Cortex of kidney (tissue), 1 donor: ENCODE measurements at places on chromosomes 12 and 14.

GRCh38 chr14:99431986-99432385 lies 48.7 kb downstream of the SETD3 start:
- no peak for DNase-seq

DNA sequence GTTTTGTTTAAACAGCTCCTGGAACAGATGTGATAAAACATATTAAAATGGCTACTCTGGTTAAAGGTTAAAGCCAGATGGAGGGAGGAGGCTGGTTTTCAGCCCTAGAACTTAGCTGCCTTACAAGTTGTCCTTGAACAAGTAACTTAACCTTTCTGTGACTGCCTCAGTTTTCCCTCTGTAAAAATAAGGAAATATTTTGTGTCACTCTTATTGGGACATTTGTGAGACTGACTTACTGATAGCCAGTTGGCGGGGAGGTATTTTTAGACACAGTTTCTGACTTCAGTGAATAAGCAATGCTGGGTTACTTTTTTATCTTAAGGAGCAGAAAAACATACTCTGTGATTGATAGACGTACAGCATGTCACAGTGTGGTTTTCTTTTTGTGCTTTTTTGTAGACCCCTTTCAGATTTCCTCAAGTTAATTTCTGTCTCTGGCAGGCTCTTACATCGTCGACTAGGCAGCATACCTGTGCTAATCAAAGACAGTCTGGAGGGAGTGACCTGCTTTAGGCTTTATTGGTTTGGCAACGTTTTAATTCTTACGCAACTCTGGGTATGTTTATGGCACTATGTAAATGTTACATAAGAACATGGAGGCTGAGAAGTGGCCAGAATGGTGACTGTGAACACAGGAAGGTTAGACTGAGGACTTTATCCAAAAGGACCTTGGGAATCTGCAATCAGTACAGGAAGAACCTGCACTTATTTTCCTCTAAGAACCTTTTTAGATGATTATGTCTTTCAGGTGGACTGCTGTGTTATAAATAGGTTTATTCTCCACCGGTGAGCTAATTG lies 3.3 kb downstream of the ACVR1B start:
- DNase-seq: no peak

DNA sequence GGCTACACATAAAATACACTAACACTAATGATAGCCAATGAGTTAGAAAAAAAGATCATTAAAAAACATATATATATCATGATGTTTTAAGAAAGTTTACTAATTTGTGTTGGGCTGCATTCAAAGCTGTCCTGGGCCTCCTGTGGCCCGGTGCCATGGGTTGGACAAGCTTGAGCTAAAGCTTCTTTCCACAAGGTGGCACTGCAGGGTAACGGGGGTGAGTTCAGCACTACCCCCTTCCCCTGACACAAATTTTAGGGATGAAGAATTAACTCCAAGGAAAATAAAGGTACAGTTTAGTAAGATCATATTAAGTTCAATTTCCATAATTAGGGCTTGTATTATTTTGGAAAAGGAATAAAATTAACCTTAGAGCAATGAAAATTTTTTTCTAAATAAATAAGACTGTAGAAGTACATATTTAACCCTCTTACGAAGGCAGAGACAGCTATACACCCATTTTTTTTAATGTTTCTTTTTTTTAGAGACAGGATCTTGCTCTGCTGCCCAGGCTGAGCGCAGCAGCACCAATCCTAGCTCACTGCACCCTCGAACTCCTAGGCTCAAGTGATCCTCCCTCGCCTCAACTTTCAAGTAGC lies 38.9 kb downstream of the PPP1R13B start:
- DNase-seq: no peak

- DNase-seq: no peak
Measured at GRCh38 chr14:101535232-101535631, 26.1 kb upstream of the DIO3 start.

DNA sequence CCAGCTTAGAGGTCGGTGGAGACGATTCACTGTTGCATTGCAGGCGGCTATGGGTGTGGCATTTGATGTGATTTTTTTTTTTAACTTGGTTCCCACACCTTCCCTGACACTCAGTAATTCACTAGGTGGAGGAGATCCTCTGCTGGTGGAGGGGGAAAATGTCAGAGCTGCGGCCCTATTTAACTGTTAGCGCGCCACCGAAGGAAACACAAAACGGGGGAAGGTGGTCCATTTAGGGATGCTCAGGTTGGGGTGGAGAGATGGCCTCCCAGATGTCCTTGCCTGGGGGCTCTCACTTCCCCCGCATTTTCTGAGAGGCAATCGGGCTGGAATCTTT lies 4.3 kb upstream of the HOXC12 start:
- no peak for DNase-seq

DNA sequence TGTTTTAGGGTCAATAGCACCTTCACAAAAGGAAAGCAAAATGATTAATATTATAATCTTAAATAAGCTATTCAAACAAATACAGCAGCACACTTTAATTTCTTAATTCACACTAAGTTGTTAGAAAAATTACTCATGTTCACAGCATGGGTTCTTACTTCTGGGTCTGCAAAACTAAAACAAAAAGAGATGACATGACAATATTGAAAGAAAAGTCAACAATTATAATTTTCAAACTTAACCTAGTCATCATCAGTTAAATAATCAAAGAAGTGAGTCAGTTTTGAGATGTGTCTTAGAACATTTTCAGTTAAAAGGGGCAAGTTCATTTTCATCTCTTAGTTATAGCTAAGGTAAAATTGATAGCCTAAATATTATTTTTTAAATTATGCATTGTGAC lies 47.7 kb upstream of the RMST start:
- DNase-seq: no peak

- no peak for DNase-seq
Measured at GRCh38 chr12:111841236-111841749, 735 bp upstream of the MAPKAPK5 start.

DNA sequence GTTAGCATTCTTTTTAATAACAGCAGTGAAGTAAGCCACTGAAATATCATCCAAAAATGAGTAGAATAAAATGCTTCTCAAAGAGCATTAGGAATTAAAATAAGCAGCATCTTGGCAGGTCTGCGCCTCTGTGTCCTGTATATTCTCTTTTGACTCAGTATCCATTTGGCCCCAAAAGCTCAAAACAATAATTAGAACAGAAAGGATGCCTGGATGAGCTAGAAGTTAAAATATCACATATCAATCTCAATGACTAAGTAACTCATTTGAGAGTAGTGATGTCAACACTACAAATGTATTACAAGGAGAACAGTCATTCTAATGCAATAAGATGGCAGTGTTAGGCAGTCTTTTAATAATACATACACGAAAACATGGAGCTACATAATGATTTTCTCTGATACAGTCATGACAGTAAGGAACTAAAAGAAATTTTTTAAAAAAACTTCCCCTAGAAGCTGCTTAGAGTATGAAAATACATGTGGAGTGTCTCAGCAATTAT lies 160.9 kb upstream of the ABCD2 start:
- DNase-seq: no peak

- no peak for DNase-seq
Measured at GRCh38 chr12:80033448-80033847, 65.9 kb upstream of the OTOGL start.

DNA sequence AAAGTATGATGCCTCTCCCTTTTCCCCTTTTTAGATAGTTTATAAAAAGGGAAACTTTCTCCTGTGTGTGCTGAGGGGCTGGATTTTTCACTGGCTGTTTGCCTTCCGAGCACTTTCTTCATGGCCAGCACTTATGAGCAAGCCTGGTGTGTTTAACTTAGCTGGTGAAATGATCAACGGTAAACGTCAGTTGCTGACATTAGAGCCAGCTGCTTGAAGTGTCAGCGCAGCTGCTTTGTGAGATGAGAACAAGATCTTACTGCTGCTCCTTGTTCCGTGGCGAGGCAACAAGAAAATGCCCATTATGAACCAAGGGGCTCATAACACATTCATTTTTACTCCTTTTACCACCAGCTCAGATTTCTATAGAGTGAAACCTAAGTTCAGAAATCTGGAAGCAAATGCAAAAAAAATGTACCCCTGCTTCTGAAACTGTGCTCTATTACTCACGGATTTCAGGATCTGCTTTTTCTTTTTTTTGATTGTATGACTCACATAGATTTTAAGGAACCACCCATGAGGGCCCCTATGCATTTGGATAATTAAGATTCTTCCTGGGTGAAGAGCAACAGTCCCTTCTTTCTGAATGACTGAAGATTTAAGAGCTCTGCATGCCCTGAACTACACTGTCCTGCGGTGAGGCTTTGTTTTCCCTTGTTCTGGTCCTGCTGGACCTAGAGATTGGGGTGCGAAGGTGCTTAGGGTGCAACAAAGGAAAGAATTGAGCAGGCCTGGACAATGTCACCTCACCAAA lies 74.3 kb upstream of the CPM start:
- DNase-seq: no peak

DNA sequence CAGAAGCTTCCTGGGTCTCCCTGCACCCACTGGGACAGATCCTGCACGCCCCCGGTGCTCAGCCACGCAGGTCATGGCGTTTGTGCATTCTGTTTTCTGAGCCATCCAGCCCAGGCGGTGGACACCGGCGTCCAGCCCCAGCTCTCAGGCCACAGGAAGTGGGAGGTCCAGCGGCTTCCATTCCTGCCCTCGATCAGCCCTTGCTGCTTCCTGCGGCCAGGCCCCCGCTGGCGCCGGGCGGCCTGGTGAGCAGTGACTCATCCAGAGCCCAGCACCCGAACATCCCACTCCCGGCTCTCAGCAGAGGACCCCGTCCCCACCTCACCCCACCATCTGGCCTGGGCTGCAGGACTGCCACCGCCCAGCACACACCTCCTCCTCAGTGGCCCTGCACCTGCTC lies 18.0 kb upstream of the NUDT14 start:
- DNase-seq: no peak

DNA sequence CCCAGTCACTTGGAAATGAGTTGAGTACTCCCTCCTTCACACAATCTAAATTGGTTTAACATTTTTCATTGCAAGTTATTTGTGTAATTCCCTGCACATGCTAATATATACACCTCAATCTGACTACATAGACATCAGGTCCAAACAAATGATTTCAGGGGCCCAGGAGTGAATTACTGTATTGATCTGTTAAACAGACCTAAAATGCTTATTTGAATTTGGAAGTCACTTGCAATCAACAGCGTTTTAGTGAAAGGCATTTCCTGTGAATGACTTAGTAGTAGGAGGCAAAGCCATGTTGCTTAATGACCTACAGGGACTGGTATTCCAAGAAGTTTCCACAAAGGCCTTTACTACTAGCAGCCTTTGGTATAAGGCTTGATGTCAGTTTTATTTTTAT lies 22.6 kb upstream of the SLC15A5 start:
- DNase-seq: no peak
